Germinal center (tissue), 1 donor: ENCODE measurements at places on chromosomes 3 and 15.
A peak's percentile ranks its signal among the peaks of the same experiment; 100 is the strongest.

DNA sequence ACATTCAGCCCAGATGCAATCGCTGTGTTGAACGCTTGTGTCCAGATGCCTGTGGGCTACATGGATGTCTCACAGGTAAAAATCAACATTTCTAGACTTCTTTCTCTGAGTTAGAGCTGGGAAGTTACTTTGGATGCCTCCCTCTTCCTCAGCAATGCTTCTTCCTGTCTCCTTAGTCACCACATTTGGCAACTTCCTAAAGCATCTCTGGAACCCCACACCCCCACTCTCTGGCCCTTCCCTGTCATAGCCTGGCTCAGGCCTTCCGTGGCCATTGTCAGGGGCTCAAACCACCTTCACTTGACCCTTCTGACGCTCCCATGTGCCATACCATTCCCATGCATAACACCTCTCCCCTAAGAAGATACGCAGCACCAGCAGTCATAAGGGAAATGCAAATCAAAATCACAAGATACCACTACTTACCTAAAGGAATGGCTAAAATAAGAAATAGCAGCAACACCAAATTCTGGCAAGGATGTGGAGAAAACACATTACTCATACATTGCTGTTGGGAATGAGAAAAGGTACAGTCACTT lies 21.6 kb upstream of the RGMA start:
- DNase-seq = no peak

- DNase-seq = peak; percentile 68
Observed at GRCh38 chr3:44114142-44114541, 127.5 kb upstream of the TOPAZ1 start.

DNA sequence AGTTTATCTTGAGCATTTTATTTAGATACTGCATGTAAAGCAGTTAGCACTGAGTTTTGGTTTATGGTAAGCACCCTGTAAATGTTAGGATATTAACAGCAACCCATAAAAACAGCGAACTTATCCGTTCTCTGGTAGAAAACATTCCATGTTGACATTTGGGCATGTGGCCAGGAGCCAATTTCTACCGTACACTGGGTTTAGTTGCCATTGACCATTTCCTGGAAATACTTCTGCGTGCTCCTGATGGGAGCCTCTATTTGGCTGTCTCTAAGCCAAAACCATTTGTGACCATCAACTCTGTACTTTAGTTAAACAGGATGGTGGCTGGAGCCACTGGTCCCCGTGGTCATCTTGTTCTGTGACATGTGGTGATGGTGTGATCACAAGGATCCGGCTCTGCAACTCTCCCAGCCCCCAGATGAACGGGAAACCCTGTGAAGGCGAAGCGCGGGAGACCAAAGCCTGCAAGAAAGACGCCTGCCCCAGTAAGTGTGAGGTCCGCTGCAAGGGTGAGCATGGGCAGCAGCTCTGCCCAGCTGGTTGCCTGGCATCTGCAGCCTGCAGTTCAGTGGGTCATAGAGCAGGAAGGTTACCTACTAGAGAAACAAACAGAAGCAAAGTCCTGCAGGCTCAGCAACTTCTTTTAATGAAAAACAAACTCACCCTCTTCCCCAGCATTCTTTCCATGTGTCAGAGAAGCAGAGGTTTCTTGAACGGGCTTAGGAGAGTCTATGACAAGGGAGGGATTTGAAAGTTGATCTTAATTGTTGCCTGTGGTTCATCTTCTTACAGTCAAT lies 7.1 kb downstream of the THBS1 start:
- no peak for DNase-seq

DNA sequence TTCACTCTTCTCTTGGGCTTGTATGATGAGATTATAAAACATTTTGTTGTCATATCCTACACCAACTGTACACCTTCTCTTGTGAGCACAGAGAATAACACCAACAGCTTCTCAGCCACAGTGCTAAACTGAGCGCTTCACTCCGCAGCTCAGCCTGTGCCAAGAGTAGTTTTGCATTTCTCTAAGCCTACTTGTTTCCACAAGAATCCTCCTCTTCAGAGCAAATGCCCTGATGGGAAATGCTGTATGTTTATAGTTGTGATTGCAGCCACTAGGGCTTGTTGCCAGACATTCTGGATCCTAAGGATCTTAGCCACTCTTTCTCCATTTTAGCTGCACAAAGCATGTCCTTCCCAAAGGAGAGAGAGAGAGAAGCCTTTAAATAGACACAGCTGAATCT lies 138.8 kb upstream of the PLXND1 start:
- no peak for DNase-seq

DNA sequence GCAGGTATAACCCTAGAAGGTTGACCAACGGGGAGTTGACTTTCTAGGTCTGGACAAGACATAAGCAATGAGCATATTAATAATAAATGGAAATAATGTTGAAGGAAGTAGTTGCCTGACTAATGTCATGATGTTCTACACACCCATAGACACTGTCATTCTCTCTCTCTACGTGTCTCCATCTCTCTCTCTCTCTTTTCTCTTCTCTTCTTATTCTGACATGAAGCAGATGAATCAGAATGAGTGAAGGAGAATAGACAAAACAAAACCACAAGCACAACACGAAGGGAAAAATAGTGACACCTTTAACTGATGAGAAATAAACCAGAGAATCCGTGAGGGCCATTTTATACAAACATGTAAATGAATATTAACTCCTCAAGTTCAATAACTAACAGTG lies 26.7 kb upstream of the CCDC80 start:
- no peak for DNase-seq

DNA sequence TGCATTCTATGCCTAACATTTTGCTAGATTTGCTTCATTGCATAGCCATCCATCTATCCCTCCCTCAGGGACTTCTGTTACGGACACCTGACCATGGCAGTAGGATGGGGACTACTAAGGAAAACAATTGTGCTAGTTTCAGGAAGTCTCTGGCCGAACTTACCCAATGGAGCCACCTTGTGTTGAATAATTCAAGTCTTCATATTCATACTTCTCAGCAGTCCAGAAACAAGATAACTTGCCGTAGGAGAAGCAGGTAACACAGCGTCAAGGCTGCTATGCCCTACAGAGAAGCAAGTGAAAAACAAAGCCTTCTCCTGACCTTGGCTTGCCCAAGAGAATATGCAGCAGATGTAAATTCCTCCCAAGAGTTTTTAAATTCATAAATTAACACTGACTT lies 685.3 kb downstream of the GRM7 start:
- DNase-seq = no peak

DNA sequence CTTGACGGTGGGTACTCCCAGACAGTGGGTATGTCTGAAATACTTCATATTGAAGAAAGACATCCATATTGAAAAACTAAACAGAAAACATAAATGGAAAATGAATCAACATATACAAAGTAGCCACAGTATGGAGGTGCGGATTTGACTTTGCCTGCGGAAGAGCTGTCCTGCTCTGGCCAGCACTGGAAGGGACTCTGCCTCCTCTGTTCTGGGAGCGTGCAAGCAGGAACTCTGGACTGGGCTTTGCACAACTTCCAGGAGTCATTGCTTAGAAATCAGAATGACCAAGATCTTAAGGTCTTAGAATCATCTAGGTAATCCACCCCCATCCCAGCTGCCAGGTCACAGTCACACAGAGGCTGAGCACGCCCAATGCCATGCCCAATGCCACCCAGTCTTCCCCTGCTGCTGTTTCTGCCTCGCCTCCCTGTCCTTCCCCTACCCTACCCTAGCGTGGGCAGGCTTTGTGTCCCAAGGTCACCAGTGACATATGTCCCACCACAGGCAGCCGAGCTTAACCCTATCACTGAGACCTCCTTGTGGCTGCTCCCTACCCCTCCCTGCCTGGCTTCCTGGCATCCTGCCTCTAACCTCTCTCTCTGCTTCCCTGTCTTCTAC lies 36.3 kb downstream of the CDC25A start:
- DNase-seq = no peak

DNA sequence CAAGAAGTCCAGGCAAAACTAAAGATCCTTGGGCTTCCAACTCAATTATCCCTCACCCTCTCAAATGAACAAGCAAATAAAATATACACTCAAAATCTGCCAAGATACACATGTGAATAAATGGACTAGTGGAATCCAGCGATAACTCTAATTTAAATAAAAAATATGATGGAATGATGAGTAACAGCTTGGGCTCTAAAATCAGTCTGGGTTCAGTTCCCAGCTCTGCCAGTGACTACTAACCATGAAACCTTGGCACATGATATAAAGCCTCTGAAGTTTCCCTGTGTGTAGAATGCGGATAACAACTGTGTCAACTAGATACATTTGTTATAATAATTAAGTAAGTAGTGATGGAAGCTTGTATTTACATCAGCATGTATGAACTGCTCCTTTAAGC lies 81.3 kb downstream of the CADPS start:
- no peak for DNase-seq

DNA sequence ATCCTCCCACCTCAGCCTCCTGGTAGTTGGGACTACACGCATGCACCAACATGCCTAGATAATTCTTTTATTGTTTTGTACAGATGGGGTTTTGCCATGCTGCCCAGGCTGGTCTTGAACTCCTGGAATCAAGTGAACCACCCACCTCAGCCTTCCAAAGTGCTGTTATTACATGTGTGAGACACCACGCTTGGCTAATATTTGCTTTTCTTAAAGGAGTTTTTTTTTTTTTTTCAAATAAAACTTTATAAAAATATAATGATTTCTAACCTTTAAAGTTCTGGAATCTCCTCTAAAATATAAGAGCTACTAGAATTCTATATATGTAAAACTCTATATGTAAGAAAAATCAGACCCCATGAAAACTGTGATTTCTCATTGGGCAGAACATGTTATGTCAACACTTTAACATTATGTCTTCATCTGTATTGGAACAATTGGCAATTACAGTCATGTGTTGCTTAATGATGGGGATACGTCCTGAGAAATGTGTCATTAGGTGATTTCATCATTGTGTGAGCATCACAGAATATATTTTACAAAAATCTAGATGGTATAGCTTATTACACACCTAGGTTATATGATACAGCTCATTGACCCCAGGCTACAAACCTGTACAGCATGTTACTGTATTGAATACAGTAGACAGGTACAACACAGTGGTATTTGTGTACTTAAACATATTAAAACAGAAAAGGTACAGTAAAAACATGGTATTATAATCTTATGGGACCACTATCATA lies 377.0 kb downstream of the PLCL2 start:
- no peak for DNase-seq

GRCh38 chr3:71585887-71586809 lies 2.6 kb upstream of the FOXP1 start:
- no peak for DNase-seq

GRCh38 chr15:40985541-40986330 lies 32.5 kb downstream of the CHAC1 start:
- DNase-seq = no peak

DNA sequence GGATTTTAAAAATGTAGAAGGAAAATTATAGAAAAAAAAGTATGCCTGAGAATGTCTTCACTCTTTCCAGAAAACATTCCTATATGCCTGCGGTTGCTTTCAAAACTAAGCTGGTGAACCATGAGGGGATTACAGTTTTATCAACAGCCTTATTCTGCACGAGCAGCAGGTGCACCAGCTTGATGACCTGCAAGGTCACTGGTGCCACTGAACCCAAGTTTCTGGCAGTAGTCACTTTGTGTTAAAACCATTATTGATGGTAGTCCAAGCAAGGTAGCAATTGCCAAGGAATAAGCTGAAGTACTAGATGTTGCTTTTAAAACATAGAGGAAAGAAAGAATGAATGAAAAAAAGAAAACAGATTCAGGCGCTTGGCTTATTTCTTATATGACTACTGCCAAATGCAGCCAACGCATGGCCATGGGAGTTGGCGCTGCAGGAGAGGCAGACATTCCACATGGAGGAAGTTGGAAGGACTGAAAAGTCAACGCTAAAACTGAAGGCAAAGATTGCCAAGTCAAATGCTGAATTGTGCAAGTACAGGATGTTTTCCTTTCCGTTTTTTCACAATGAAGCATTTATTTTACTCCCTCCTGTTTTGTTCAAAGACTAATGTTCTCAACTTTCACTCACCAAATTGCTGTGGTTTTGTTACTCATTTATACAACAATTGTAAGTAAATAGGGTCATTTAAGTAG lies 601.4 kb downstream of the CADM2 start:
- no peak for DNase-seq

GRCh38 chr3:184314363-184314699 lies at the start of gene EIF4G1:
EIF4G1 (plus strand) TSS chr3:184314606; CDS start chr3:184315797, 1,191 bp downstream.
- peak; percentile 96 for DNase-seq
